ENCODE measurements at places on chromosomes 4 and X. TPM values are rescaled to one million over a fixed set of nuclear protein-coding genes. Genes with fewer than 3 reads are reported as not detected.

Gene VCX2
- total RNA-seq = not detected

Gene MAP9
- 0.13 TPM for total RNA-seq

Gene PFKFB1
- total RNA-seq = 21.6 TPM

Gene VSIG1
- not detected for total RNA-seq

GRCh38 chrX:134716620-134717012 is 58.3 kb upstream of the PLAC1 start:
- DNase-seq = no peak

DNA sequence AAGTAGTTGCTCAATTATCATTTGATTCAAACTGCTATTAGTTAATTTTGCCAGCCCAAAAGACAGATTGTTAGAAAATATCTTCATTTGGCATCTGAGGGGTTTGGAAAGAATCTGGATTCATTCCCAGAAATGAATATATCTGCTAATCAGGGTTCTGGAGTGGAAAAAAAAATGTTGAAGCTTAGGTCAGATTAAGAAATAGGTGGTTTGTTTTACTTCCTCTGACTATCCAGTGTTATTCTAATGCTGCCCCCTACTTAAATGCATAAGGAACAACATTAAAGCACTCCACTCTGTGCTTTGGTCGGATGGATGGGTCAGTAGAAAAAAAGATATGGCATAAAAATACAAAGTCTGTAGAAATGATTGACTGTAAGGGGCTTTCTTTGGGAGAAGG is 89.0 kb downstream of the LUZP4 start:
- DNase-seq = no peak

DNA sequence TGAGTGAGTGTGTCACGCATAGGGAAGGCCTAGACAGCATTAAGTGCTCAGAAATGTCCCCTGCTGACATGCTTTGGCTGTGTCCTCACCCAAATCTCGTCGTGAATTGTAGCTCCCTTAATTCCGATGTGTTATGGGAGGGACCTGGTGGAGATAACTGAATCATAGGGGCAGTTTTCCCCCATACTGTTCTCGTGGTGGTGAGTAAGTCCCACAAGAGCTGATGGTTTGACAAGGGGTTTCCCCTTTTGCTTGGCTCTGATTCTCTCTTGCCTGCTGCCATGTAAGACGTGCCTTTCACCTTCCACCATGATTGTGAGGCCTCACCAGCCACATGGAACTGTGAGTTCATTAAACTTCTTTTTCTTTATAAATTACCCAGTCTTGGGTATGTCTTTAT is 78.0 kb downstream of the NSUN7 start:
- no peak for DNase-seq

GRCh38 chrX:16310326-16310725 is 143.0 kb downstream of the MAGEB17 start:
- no peak for DNase-seq

- DNase-seq = no peak
Measured at GRCh38 chr4:104879367-104879766, 267.3 kb upstream of the TET2 start.

- no peak for DNase-seq
Measured at GRCh38 chr4:7827566-7827965, 112.1 kb downstream of the AFAP1 start.

GRCh38 chrX:128458888-128459287 is 406.7 kb upstream of the ACTRT1 start:
- DNase-seq = no peak
